ENCODE measurements at places on chromosomes 4 and X.

DNA sequence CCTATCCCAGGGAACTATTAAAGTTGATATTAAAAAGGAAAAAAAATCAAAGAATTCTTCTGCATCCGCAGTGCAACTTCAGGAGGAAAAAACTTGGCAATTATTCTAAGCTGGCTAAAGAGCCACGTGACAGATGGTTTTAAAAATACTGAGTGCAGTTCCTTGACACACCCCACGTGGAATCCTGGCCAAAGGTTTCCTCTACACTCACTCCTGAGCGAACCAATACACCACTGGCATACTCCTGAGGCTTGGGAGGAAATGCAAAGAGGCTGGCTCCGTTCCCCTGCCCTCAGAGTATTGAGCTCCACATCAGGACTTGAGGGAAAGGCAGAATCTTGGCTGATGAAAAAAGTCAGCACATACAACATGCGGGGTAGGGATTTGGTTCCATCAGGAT, 133.8 kb upstream of the ATP6AP2 start:
- DNase-seq: no peak

DNA sequence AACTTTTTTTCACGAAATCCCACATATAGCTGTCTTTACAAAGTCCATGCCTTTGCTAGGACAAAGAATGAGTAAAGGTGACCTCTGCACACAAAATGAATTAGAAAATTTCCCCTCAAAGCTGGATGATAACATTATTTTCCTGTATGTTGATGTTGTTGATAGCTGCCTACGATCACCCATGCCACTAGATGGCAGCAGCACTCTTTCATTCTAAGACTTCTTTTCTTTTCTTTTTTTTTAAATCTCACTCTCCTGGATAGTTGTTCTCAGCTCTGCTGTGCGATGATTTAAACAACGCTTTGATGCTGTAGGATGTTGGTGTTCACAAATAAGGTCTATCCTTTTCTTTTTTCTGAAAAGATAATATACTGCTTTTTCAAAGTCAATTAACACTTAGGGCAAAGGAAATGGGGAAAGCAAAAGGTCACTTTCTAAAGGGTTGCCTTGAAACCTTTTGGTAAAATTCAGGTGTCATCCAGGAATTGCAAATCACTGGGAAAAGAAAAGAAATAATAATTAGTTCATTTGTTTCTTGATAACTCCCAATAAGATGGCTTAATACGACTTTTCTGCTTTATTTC, 266.8 kb downstream of the C4orf33 start:
- peak; percentile 82 for DNase-seq

- no peak for DNase-seq
Observed at GRCh38 chr4:6435010-6435409, 37.4 kb downstream of the PPP2R2C start.

DNA sequence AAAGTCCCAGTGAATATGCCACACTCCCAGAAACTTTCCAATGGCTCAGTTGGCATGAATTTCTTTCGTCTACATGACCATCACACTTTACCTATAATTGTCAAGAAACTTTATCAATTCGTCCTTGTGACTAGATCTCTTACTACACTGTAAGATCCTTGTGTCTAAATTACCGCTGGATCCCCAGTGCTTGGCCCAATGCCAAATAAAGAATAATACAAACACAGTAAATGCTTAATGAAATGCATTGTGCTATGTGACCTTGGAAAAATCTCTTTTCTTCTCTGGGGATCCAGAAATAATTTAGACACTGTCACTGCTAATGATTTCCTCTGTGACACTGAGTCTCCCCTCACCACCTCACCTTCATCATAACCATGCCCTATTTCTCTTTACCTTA, 137.9 kb downstream of the VSIG4 start:
- no peak for DNase-seq

DNA sequence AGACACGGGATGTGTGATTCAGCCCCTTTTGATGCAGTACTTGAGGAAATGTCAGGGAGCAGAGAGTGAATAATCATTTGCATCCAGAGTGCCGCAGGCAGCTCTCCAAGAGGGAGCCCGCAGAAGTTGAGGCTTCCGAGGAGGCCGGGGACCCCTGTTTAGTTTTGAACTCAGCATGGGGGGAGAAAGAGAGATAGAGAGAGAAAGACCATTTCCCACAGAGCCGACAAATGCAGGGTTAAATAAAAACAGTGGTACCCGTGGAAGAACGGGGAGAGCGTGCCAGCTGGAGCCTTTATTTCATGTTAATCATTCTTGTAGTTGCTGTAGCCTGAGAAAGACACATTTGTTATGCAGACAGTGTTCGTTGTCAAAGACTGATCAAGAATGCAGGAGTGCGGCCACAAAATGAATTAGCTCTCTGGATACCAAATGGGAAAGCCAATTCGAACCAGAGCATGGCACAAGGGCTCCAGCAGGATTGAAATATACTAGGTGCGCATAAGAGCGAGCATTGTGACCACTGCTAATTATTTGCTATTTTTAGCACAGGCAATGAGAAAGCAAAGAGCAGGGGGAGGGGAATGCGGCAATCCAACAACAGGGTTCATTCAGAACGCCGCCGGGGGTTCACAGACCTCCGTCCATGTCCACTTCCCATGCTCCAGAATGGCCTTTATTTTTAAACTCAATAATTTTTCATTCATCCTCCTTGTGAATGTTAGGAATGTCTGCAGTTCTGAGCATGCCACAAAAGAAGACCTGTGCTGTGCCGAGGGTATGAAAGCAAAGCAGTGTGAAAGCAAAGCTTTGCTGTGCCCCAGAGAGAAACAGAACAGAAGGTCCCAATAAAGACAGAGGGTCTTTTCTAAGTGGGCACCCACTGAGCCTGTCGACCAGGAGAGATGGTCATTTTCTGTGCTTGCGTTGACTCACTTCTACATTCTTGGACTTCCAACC, 243.9 kb upstream of the VCX3A start:
- DNase-seq: no peak

- DNase-seq: no peak
Observed at GRCh38 chr4:159206427-159206871, 103.6 kb downstream of the RAPGEF2 start.

DNA sequence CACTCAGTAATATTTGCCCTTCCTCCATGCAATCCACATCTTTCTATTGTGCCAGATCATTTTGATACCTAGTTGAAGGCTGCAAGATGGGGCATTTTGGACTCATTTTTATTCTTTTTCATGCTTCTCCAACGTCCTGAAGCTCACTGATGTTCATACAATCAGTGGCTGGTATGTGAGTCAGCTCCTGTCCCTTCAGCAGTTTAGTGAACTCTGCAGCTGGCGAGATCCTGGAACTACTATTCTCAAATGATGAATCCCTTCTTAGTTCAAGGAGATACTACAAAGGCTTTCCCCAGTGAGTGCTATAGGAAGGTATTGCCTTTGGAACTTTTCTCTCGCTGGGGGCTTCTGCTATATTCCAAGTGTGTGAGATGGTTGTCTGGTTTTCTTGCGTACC, 9.6 kb upstream of the CCDC149 start:
- no peak for DNase-seq

DNA sequence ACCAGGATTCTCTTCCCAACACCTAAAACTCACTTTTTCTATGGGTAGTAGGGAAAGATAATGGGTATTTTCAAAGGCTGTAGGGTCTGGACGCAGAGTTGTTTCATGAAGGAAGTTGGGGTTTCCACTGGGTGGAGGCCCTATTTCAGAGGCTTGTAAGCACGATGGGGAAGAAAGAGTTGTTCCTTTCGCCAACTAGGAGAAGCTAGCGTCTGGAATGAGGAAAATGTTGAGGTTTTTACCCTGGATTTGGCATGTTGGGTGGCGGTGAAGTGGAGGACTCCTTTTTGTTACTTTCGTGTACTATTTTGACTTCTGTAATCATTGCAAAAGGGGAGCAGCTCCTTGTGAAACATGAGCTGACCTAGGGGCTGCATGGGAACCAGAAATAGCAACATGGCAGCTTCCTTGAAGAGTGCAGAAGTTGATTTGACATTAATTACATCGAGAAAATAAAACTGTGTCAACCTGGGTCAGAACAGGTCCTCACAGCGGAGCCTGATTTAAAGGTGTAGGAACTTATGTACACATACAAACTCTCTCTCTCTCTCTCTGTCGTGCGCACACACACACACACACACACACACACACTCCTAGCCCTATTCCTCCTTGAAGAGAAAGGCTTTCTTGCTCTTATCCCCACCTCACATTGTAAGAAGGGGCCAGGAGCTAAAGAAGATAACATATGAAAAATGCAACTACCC, 19.1 kb downstream of the VSIG4 start:
- DNase-seq: no peak

- no peak for DNase-seq
Observed at GRCh38 chrX:125248931-125249330, 70.7 kb upstream of the TEX13C start.

GRCh38 chr4:76953956-76954355, 4.4 kb downstream of the SEPTIN11 start:
- no peak for DNase-seq

- no peak for DNase-seq
Observed at GRCh38 chrX:132990835-132991234, 32.4 kb upstream of the HS6ST2 start.

GRCh38 chrX:97907791-97908190, 1024.1 kb downstream of the RPA4 start:
- no peak for DNase-seq

- no peak for DNase-seq
Observed at GRCh38 chrX:16739574-16739973, 20.2 kb downstream of the SYAP1 start.

DNA sequence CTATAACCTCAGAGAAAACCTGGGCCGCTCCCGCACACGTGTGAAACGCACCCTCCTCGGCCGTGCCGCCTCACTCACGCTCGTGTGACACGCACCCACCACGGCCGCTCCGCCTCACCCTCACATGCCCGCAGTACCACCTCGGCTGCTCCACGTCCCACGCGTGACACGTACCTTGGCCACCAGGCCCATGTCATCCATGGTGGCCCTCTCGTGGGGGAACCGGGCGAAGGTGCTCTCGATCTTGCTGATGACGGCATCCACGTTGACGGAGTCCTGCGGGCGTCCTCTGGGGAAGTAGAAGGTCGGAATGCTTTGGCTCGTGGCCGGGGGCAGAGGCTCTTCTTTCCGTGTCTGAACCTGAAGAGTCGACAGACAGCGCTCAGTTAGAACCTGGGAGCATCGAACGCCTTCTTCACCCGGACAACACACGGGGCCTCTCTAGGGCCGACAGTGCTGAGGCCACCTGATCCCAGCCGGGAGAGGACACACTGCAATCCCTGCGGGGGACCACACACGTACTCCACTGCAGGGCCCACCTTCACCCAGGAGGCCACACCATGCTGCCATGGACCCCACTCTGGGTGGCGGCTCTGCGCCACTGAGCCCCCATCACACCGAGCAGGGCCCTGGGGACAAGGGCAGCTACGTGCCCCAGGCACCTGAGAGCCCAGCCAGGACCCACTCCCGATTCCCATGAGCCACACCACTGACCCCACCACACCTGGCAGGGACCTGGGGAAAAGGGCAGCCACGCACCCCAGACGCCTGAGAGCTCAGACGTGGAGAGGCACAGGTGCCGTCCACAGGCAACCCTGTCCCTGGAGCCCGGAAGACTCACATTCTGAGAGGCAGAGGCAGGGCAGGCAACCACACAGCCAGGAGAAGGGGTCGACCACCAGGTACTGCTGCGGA, 25.2 kb downstream of the PPP2R3B start:
- no peak for DNase-seq

DNA sequence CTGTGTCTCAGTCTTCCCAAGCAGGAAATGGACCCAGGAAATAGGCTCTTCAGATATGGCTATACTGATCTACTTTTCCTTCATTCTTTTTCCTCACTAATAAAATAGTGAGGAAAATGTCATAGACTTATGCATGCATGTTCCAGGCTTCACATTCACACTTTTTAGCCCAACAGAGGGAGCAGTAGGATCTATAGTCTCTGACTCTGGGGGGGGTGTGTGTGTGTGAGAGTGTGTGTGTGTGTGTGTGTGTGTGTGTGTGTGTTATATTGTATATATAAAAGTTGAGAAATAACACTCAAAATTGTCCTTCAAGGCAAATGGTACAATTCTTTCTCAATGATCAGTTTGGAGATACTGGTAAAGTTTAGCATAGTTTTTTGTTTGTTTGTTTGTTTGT, 297.2 kb upstream of the GALNT7 start:
- DNase-seq: no peak

DNA sequence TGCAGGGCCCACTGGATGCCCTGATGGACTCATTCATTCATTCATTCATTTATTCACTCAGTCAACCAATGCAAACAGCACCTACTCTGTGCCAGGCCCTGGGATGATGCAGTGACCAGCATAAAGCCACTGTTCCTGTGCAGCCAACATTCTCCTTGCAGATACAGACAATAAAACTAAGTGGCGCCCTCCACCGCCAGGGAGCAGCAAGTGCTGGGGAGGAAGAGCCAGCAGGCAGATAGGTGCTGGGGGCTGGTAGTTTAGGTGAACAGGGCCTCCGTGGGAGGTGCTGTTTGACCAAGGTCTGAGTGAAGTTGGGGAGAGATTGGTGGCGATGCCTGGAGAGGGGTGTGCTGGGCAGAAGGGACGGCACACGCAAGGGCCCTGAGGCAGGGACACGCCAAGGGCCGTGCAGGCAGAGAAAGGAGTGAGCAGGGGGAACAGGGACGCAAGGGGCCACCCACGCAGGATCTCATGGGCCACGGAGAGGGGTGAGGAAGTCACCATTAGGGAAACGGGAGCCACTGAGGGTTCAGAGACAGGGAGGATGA, 65.5 kb downstream of the WFS1 start:
- no peak for DNase-seq

GRCh38 chr4:173411106-173411693, 12.3 kb upstream of the SCRG1 start:
- DNase-seq: no peak

DNA sequence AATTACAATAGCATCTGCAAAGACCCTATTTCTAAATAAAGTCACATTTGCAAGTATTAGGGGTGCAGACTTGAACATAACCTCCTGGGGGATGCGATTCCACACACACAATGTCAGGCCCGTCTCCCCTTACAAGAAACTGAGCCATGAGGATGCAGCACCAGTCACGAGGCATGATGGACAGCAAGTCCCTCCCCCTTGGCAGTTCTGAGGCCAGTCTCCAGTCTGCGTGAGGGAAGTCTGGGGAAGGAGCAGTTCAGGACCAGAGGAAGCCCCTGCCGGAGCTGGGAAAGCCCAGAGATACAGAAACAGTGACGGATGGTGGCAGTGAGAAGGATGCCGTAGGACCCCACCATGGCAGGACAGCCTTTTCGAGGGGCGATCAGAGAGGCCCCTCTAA, 9.4 kb downstream of the FAM53A start:
- DNase-seq: no peak

- DNase-seq: no peak
Observed at GRCh38 chr4:105236916-105237311, 90.2 kb downstream of the TET2 start.

DNA sequence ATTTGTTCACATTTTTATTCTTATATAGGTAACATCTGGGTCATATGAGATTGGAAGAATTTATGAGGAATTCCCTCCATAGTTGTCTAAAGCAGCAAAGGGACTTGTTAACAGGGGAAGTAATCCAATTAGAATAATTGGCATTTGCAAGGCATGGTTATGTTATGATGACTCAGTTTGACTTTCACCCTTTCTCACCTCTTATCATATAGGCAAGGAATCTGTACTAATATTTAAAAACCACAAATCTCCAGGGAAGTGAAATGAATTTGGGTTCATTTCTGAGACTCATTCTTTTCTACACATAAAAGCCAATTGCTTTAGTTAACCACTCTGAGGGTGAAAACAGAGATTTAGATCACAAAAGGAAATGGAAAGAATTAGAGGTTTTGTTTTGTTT, 281.5 kb upstream of the DKK2 start:
- no peak for DNase-seq

All from NCI-H2227 treated with DMSO at 0.1 percent for 48 hours (cell line).